ENCODE measurements at places on chromosomes 1 and 21.

GRCh38 chr21:45154511-45155508, 80.4 kb downstream of the ADARB1 start:
- DNase-seq = no peak

GRCh38 chr1:110150330-110151174, at the start of gene SLC6A17:
Gene SLC6A17, plus strand, starts transcription at chr1:110150494. Its CDS starts 16,436 bp downstream, at chr1:110166930.
- DNase-seq = no peak

DNA sequence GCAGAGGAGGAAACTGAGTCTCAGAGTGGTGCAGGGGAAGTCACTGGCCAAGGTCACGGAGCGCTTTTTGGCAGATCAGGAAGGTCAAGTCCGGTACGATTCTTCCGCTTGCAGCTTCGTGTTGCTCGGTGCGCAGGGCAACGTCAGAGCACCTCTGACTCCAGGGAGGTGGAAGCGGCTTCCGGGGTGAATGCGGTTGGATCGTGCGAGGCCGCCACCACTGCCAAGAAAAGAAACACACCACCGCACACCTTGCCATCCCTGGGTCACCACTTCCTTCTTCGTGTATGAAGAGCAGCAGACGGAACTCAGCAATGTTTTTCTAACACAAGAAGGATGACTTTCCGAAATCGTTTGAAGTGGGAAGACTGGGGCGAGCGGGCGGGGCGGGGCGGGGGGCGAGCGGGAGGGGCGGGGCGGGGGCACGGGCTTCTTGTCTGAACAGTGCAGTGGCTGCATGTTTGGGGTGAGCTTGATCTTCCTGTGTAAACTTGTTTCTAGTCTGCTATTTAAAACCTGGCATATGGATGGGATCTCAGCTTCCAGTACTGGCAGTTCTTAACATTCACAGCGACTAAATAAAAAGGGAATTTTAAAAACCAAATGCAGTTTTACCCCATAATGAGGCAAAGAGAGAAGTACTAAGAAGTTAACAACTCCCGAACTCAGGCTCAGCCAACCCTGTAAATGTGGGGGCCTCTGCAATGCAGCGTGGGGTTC, 300.0 kb downstream of the RRAGC start:
- DNase-seq = no peak

- DNase-seq = no peak
These were observed 19.4 kb upstream of the KIF21B start for GRCh38 chr1:201042779-201043461.

DNA sequence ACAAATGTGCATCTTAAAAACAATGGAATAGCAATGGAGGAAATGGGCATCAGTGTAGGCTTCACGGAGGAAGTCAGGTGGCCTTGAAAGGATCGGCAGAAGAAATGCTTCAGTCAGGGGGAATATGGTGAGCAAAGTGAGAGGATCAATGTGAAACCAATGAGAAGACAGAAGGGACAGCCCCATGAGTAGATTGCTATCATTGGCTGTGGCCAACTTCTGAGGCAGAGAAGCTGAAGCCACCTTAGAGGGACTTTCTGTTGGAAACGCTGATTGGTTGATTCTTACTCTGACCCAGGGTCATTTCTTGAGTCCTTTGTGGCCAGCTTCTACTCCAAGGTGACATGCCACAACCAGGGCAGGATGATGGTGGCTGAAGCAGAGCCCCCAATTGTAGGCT, 130.7 kb upstream of the ZNF648 start:
- no peak for DNase-seq

- DNase-seq = no peak
These were observed 8.6 kb downstream of the YBEY start for GRCh38 chr21:46294647-46295176.

- no peak for DNase-seq
These were observed 133.8 kb downstream of the LRRC40 start for GRCh38 chr1:70071601-70072000.

DNA sequence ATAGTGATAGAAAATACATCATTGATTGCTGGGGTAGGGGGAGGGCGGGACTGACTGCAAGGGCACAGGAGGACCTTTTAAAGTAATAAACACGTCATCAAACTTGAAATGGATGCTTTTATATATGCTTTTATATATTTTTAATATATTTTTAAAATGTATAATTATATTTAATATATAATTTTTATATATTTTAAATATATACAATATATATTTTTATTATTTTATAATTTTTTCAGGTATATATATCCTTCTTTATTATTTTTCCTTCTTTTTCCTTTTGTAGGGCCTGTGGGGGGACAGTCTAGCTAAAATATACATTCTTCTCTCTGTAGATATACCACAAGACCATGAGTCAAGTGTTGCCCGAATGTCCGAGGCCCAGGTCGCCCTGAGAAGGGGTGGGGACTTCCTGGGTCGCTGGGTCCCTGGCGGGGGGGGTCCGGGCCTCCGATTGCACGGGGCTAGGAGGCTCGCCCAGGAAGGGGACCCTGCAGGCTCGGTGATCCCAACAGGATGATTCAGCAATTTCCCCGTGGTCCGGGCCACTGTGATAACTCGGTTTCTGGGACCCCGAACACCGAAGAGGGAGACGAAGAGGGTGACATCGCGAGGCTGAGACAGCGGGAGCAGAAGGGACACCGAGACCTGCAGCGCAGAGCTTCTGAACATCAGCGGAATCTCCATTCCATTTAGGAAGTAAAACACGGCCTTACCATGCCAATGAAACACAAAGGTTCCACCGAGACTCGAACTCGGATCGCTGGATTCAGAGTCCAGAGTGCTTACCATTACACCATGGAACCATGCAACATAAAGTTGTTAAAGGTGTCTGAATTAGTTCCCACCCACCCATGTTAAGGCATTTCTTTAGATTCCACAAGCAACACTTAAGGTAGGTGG, 112.5 kb upstream of the NBPF11 start:
- peak; percentile 95 for DNase-seq
